ENCODE measurements at places on chromosomes 2 and 18.
A peak's percentile ranks its signal among the peaks of the same experiment; 100 is the strongest.

DNA sequence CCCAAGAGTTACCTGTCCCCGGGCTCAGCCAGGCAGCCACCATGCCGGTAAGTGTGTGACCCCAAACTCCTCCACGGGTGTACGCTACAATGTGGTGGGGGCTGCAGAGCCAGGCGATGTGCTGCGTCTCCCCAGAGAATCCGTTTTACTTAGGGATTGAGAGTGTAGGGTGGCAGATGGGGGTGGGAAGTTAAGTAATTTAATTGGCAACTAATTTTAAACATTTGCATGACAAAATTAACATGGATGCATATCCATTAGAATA, 26.6 kb upstream of the RPL31 start:
- ATAC-seq, result no peak

- no peak for ATAC-seq
These were observed 597.8 kb upstream of the VRK2 start for GRCh38 chr2:57448816-57449215.

- ATAC-seq, result no peak
These were observed 86.4 kb upstream of the HK2 start for GRCh38 chr2:74747411-74748080.

GRCh38 chr18:37445836-37446235, 119.8 kb downstream of the CELF4 start:
- ATAC-seq, result no peak

GRCh38 chr2:64748561-64748960, 94.8 kb upstream of the SERTAD2 start:
- ATAC-seq, result no peak

DNA sequence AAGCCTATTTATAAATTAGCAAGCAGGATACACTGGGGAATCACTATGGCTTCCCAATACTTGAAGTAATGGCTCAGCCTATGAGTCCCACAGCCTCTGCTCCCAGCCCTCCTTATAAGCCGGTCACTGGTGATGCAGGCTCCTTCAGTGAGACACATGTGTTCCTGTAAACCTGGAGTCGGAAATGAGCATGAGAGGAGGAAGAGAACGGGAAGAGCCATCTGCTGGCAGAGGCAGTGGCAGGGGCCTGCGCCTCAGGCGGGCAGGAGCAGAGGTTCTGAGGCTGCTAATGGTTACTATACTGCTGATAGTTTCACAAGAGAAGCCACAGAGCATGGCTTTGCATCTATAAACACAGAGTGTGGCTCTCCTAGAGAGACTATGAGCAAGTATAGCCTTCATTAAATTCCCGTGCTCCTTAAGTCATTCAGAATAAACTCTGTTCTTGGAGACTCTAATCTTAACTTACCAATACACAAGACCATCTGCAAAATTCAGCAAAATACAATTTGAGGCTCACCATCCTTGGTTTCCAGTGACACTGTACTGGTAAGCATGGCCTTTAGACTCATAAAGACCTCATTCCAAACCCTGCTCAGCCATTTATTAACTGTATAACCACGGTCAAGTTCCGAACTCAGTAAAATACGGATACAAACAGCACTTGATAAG, 63.3 kb downstream of the FBXO15 start:
- no peak for ATAC-seq

GRCh38 chr18:36481201-36481657, 183.7 kb downstream of the FHOD3 start:
- ATAC-seq, result no peak

DNA sequence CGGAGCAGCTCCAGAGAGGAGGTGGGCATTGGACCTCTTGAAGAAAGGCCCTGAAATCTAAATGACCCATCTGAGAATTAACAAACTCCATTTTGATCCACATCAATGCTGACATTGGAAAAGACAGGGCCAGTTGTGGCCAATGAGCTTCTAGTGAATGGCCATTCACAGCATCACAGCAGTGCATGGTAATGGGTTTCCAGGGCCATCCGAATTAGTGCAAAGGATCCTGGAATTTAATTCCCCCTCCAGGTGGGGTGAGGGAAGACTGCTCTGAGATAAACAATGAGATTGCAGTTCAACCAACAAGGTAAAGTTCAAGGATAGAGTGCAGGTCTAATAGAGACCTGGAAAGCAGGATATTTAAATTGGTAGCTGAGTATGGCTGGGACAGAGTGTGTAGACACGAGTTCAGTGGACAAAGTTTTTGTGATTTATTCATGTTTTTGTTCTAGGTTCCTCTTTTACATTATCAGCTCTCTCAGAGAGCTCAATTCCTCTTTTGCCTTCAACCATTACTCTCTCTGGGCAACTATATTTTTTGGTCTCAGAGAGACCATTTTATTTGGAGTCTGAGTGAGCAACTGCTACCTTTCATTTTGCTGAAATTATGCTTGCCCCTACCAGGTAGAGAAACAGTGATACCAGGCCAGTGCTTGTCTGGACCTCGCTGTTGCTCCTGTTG, 5.0 kb downstream of the TACR1 start:
- no peak for ATAC-seq

DNA sequence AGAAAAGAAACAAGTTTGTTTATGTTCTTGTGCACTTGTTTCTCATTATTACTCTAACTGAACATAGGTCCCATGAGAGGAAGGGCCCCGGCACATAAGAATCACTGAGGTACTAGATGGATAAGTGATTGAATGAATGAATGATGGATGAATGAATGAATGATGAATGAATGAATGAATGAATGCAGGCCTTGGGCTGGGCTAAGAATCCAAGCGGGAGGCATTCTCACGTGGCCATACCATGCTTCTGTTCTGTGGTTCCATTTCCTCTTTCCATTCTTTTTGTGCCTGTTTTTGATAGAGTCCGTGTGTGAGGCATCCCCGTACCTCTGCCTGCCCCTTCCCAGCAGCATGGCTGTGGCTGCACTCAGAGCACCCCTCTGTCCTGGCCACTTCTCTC, 94.8 kb downstream of the SH3BP4 start:
- ATAC-seq, result no peak

DNA sequence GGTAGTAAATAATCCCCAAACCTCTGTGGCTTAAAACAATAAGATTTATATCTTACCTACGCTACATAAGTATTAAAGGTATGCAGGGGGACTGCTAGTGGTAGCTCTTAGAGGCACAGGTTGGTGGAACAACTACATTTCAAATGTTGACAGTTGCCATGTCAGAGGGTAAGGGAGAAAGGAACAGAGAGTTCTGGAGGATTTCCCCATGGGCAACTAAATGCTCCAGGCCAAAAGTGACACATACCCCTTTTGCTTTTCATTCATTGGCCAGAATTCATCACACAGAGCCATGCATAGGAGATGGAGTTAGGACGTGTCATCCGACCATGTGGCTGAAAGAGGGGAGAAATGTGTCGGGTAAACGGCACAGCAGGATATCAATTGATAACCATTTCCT, 133.2 kb downstream of the NAPG start:
- no peak for ATAC-seq

GRCh38 chr2:173991856-173992588, 26.8 kb upstream of the SP3 start:
- ATAC-seq, result no peak

- no peak for ATAC-seq
These were observed 134.4 kb downstream of the FIGN start for GRCh38 chr2:163601377-163601776.

- no peak for ATAC-seq
These were observed 96.2 kb upstream of the B3GNT7 start for GRCh38 chr2:231299267-231299666.

GRCh38 chr2:138846216-138846821, 66.1 kb upstream of the NXPH2 start:
- no peak for ATAC-seq

GRCh38 chr2:120403676-120404075, 57.7 kb downstream of the INHBB start:
- ATAC-seq, result no peak

DNA sequence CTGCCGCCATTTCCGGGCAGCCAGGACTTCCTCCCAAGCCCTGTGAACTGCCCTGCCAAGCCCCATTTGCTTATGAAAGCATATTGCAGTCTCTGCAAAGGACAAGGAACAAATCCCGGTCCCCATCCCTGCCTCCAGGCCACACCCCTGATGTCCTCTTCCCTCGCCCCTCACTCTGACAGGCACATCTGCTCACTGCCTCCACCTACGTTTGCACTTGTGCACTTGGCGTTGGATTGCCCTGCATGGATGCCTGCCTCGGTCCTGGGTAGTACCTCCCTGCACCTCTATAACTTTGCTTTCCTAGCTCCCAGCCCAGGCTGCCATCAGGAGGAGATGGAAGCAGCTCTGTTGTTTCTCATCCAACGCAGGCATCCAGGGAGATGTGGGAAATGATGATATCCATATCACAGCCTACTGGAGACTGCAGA, 19.6 kb upstream of the RPL31 start:
- ATAC-seq, result no peak

DNA sequence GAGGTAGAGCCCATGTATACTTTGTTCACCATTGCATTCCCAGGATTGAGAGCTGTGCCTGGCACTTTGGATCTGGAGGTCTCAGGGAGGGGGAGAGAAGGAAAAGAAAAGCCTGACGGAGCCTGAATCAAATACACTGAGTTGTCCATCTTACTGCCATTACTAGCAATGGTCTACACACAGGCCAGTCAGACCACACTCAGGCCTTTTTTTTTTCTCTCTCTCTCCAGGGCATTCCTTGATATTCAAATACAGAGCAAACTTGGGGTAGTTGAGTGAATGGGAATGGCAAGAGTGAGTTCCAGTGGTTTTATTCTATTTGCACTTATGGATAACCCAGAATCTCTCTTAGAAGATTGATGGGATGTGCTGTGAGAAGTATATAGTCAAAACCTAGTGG, 11.8 kb downstream of the DSEL start:
- no peak for ATAC-seq

DNA sequence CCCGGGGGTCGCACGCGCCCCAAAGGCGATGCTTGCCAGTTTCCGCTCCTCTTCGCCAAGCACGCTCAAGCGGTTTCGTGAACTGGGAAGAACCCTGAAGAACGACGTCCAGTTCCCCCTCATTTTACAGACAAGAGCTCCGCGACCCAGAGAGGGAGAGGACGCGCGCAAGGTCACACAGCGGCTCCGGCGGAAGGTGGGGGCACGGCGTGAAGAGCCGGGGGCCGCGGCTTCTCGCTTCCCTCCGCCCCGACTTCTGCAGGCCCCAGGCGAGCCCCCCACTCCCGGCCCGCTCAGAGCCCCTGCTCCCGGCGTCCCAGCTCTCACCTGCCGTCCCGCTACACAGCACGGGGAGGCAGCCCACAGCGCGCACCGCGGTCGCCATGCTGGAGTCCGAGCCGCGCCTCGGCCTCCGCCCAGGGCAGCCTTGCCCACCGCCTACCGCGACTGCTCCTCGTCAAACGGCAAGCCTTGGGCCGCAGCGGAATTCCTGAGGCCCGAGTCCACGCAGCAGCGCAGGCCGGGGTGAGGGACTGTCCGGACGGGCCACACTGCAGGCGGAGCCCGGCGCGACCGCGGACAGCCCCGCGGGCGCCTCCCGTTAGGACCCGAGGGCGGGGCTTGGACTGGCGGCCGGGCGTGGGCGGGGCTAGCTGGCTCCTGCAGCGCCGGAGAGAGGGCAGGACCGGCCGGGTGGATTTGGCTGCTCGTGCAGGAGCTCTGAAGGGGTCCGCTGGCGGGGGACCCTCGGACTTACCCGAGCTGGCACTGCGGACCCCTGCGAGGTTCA, at the start of gene MRPS5:
MRPS5 (minus strand) TSS at position 402 of the 790 bp plus-strand sequence; CDS start at position 385, 17 bp downstream.
- peak; percentile 94 for ATAC-seq

DNA sequence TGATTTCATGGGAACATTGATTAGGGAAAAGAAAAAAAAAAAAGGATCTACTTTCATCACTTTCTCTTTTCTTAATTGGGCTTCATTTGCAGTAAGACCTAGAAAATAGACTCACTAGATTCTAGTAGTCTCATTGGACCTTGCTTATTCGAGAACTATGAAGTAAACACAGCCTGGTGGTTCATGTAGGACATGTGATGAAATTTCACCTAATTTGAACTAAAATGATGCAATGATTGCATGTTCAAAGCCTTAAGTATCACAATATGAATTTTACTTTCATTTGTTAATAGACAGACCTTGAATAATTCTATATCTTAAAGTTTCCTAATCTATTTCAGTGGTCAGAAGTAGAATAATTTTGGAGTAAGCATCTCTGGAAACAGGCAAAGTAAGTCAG, 688.9 kb upstream of the NRXN1 start:
- no peak for ATAC-seq

- no peak for ATAC-seq
These were observed 219.2 kb downstream of the SH3RF3 start for GRCh38 chr2:109348190-109348589.

DNA sequence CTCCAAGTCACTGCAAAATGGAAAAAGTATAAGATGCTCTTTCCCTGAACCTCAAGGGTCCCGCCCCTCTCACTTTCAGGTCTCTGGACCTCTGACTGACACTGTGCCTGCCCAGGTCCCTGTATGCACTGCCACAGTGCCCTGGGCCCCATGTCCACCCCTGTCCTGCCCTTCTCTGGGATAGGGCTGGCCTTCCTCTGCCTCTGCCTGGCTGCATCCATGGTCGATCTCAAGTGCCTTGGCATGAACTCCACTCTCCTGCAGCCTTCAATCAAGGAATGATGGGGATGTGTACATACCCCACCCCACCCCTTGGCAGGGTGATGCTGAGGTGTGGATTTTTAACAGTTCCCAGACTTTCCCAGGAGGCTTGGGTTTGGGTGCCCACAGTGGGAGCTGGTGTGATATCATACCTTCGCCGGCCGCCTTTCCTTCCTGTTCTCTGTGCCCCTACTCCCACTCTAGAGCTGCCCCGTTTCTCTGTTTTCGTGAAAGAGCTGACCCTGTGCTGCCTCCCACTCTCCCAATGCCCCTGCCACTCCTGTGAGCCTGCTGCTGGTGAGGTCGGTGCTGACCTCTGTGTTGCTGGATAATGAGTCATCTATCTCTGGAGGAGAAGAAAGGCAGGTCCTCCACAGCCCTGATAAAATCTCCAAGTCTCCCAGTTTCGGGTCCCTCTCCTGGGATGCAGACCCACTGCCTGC, 18.9 kb downstream of the PTPN18 start:
- ATAC-seq, result no peak

DNA sequence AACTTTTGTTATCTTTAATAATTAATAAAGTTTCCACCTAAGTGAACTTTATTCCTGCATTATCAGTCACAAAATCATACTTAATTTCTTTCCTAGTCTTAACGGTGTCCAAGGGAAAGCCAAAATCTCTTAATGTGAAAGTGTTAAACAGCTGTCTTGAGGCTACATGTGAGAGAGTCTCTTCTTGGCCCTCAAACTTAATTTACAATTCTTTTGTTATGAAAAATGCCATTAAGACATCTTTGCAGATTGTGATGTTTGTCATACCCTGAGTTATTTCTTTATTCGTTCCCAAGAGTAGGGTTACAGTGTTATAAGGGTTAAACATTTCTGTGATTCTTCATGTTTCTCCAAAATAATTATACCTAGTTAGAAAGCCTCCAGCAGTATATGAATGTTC, 64.6 kb downstream of the ANKRD12 start:
- ATAC-seq, result no peak

DNA sequence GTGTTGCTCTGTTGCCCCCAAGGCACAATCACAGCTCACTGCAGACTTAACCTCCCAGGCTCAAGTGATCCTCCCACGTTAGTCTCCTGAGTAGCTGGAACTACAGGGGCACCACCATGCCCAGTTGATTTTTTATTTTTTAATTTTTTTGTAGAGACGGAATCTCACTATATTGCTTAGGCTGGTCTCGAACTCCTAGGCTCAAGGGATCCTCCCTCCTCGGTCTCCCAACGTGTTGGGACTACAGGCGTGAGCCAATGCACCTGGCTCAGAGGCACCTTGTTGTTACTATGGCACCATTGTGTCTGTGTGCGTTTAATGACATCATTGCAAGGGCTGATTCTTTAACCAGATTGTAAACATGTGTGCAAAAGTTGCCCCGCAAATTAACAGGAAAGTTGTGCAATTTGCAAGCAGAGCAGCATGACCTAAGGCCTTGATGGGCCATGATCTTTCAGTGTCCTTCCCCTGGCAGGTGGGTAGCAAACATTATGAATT, 22.6 kb downstream of the TCF23 start:
- ATAC-seq, result no peak

All from activated CD4-positive, CD25-positive, alpha-beta regulatory T cell treated with anti-CD3 and anti-CD28 coated beads, Interleukin-2, amount 50 U/mL, for 24 hours (primary cell).